ENCODE measurements at places on chromosomes 5 and 9. TPM values are rescaled to one million over a fixed set of nuclear protein-coding genes. Genes with fewer than 3 reads are reported as not detected.

The GHR gene
- not detected for total RNA-seq

The FRRS1L gene
- total RNA-seq: not detected

The SLC35D2 gene
- 15.1 TPM for total RNA-seq

The FOXD4L3 gene
- not detected for total RNA-seq

The PTGES gene
- not detected for total RNA-seq

The PCDHB8 gene
- not detected for total RNA-seq

The SLC45A2 gene
- total RNA-seq: 0.23 TPM

GRCh38 chr5:5584751-5585150, 162.3 kb downstream of the ICE1 start:
- no peak for DNase-seq

DNA sequence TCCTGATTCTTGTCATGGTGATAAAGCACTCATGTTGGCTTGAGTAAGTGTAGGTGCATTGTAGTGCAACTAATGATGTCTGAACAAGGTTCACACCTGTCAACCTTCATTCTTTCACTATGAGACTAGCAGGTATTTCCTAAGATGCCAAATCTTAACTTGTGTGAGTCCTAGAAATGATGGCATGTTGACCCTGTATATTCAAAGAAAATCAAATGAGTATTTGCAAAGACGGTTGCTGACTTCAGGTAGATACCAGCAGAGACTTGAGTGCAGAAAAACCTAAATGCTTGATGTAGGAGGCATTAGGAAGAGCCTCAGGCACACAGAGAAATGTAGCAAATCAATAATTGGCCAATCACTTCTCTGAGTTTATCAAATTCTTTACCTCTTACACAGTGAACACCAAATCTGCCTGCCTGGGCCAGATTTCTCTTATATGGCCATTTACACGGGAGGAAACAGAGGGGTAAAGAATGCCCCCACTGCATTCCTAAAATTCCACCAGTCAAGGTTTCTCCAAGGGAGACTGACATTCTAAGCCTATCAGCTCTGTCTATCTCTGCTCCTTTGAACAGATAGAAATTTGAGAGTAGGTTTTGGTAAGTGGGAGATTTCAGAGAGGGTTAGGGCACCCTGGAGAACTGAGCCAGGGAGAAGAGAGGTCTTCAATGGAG, 488.6 kb upstream of the WWC1 start:
- DNase-seq: no peak

DNA sequence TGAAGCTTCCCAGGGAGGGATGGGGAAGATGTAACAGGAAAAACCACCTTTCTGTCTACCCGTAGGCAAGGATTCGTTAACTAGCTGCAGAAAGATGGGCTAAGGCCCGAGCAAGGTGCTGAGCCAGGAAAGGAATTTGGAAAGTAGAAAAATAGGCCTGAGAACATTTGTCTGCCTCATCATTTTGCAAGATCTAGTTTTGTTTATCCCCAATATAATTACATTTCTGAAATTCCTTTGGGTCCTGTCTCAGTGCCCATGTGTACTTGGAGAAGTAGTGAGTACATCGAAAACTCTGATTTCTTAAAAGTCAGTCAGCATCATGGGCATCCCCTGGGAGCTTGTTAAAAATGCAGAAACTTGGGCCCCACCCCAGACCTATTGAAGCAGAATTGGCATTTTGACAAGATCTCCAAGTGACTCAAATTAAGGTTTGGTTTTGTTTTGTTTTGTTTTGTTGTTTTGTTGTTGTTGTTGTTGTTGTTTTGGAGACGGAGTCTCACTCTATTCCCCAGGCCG, 52.1 kb upstream of the CEMIP2 start:
- DNase-seq: no peak

- no peak for DNase-seq
Measured at GRCh38 chr9:69145144-69145715, 28.8 kb upstream of the TJP2 start.

GRCh38 chr9:121133104-121133816, 58.5 kb downstream of the CNTRL start:
- DNase-seq: peak; percentile 90

GRCh38 chr9:121636341-121636865, 15.0 kb upstream of the DAB2IP start:
- no peak for DNase-seq

DNA sequence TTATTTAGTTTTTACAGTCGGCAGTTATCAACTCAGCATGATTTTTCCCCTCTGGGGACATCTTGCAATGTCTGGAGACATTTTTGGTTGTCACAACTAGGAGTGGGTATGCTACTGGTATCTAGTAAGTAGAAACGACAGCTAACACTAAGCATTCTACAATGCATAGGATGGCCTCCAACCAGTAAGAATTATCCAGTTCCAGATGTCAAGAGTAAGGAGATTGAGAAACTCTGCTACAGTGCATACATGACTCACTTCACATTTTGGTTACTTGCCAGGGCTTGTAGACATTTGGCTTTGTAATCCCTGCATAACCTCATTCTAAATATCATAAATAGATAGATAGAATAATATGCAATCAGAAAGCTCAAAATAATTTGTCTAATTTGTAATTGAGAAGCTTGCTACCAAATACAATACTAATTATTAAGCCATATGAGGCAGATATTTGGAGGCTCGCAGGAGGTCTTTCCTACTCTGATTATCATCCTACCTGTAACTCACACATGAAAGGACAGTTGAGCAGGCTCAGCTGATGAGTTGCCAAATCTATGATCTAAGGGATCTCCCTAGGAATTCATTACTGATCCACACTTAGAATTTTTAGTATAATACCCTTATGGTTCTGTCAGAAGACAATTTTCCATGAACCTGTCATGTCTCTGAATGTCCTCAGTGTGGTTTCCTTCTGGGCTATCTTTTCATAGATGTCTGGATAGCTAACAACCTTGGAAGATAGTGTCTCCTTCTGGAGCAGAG, 346.9 kb upstream of the TLE4 start:
- DNase-seq: no peak

All from activated CD4-positive, alpha-beta memory T cell treated with anti-CD3 and anti-CD28 coated beads, Interleukin-2, amount 10 ng/mL, durations not matched to agents 7 days and 5 days (primary cell).